Cerebellar cortex (tissue), 1 donor: ENCODE measurements at places on chromosomes 4 and X.
A peak's percentile ranks its signal among the peaks of the same experiment; 100 is the strongest.

DNA sequence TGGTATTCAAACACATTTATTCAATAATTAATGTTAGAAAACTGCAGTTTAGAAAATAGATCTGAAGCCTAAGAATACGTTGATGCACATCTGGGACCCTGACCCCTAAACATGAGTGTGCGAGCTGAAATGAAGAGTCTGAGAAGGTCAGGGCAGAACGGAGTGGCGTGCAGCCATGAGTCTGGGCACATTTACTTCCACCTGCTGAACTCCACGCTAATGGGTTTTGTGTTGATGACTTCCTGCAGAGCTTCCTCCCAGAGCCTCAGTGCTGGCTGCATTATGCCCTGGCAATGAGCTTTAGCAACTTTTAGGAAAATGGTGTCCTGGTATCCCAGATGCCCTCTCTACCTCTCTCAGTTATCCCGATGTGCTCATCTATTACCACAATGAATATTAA lies 53.1 kb downstream of the FAM114A1 start:
- DNase-seq, result no peak

- no peak for DNase-seq
Measured at GRCh38 chrX:66632981-66633380, 5.9 kb downstream of the EDA2R start.

DNA sequence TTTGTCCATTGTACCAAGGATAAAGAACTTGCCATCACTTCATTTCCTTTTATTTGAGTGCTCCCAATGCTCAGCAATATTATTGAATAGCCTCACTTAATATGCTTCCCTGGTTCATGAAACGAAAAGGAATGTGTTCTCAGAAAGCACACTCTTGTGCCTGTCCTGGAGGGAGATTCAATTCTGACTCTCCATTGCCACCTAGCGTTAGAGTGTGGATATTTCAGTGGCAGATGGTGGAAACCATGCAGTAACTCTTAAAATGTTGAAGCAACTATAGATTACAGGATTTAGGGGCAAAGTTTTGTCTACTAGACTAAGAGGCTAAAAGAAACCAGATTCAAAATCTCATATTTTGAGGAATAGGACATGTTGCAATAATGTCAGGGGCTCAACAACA lies 36.0 kb downstream of the GAB3 start:
- DNase-seq, result peak; percentile 52

- no peak for DNase-seq
Measured at GRCh38 chr4:14958436-14958835, 43.8 kb upstream of the CPEB2 start.

DNA sequence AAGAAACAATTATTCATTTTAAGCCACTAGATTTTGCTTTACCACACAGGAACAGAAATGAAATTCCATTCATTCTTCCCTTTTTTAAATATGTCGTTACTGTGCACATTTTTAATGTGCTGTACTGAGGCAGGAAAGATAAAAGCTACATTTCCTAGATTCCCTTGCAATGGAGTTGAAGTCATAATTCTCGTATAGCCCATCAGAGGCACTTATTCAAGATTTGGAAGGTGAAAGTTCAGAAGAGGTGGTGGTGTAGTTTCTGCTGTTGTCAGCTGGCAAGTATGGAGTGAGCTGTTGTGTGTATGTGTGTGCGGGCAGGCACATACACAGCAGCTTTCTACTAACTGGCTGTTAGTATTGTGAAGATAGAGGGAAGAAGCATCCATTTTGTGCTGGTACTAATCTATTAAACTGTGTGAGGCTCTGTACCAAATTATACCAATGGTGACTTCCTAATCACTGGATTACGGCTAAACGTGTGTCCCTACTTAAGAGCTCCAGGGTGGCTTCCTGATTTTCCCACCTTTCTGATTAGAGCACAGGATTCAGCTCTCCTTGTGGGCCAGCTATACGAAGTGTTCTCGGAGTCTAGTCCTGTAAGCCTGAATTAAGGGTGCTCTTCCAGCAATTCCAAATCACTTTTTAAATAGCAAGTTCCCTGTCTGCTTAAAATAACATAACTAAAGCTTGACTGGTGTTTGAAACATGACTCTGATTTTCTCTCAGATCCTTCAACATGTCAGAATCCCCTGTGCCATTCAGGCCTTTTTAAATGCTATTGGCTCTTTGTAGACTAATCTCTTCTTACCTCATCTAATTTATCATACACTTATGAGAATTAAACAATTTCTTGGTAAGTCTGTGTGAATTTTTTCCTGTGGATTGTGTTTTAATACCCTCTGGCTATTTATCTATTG lies 43.8 kb downstream of the PDS5A start:
- peak; percentile 22 for DNase-seq

GRCh38 chrX:131907488-131908314 lies 115.4 kb upstream of the STK26 start:
- DNase-seq, result no peak

- no peak for DNase-seq
Measured at GRCh38 chr4:26729027-26729426, 131.6 kb upstream of the STIM2 start.

GRCh38 chr4:2079006-2079405 lies 19.9 kb downstream of the NAT8L start:
- DNase-seq, result no peak

DNA sequence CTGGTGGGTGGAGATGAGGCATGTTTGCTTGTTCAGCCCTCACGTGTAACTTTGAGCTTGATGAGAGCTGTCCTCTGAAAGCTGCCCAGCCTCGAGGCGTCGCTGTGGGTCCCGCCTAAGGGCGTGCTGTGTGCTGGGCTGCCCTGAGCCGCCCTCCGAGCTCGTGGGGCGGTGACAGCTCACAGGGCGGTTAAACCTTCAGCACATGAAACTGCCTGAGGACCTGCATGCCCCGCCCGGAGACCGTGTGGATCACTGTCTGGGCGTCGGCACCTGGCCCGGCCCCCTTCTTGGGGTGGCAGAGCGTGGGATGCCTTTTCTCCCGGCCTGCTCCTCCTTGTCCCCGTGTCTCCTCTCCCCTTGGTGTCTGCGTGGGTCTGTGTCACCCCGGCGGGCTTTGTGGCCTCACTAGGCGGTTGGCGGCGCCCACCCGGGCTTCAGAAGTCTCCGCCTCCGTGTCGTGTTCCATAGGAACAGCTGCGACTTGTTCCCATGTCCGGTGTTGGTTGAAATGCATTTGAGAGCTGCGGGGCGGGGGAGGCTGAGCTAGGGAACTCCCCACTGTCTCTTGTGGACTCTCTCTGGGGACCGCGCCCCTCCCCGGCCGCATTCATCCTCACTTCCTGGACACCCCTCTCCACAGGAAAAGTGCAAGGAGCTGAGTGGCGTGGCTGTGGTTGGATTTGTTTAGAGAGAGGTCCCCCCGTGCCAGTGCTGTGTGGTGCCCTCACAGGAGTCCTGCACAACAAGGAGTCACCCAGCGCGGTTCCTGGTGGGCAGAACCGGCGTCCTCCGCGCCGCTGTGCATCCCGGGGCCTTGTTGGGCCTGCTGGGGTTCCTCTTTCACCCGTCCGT lies 6.8 kb downstream of the AKAP17A start:
- DNase-seq, result no peak

DNA sequence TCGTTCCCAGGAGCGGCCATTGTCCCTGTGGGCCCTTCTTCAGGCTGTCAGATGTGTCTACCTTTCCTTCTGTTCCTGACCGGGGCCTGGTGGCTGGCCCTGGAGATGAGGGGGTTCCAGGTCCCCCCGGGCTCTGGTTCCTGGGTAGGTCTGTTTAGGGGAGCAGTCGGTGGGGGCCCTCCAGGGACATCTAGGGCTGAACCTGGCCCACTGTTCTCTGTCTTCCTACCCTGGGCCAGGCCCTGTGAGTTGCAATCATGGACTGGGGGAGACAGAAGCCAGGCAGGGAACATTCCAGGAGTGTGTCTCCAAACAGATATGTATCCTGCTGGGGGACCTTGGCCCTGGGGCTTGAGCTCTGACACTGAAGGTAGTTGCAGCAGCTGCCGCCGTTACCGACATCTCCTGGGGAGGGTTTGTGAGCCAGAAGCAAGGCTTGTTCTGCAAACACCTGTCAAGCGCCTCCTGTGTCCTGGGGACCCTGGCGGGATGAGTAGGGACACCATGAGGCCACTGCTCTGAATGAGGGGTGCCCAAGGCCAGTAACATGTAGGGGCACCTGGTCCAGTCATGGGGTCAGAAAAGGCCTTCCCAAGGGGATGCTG lies 49.5 kb upstream of the ADRA2C start:
- no peak for DNase-seq

DNA sequence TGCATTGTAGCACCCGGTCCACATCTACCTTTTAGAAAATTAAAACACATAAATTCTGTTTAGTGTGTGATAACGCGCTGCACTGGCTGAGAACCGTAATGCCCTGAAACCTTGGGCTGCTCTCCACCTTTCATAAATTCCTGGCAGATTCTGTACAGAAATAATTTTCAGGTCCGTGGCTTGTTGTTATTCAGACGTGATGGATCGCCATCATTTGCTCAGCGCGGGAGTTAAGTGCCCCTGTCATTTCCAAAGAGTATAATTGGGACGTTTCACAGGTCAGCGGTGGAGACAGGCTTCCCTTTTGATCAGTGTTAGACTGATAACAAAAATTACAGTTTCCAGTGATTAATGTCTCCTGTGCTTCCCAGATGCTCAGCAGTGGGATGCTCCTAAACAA lies 16.5 kb downstream of the UVSSA start:
- DNase-seq, result no peak

GRCh38 chrX:27336466-27337091 lies 126.6 kb downstream of the PPP4R3C start:
- peak; percentile 16 for DNase-seq
